HFF-Myc (cell line): ENCODE measurements at places on chromosomes 1 and 21.
A peak's percentile ranks its signal among the peaks of the same experiment; 100 is the strongest.

- DNase-seq, result no peak
Measured at GRCh38 chr1:59685666-59686065, 129.1 kb upstream of the HOOK1 start.

- no peak for DNase-seq
Measured at GRCh38 chr1:38446936-38447335, 400.3 kb upstream of the POU3F1 start.

- DNase-seq, result no peak
Measured at GRCh38 chr1:25030674-25031589, 100.9 kb upstream of the RUNX3 start.

DNA sequence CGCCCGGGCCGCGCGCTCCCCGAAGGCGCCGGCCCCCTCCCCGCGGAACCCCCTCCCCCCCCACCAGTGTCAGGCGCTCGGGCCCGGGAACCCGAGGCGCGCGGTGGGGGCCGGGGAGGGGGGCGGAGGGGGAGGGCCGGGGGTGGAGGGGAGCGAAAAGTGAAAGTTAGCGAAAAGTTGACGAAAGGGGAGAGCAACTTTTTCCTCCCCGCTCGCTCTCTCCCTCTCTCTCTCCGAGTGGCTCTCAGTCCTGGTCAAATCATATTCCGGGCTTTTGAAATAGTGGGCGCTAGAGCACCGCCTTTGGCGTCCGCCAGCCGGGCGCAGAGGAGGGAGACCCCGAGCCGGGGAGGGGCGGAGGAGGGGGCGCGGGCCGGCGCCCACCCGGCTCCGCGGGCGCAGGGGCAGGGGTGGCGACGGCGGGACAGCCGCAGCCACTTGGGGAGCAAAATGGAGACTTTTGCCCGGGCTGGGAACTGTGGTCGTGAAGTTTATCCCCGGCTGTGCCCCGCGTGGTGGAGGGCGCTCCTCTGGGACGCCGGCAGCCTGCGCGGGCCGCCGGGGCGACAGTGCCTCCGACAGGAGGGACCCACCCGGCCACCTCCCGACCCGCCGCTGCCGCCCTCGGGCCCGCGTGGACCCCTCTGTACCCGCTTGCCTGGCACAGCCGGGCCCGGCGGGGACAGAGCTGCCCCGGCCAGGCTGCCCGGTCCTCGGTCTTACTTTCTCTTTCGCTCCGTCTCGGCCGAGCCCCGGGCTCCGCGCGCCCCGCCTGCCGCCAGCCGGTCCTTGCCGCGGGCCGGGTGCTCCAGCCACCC lies 697 bp downstream of the PRDM16 start:
- no peak for DNase-seq

DNA sequence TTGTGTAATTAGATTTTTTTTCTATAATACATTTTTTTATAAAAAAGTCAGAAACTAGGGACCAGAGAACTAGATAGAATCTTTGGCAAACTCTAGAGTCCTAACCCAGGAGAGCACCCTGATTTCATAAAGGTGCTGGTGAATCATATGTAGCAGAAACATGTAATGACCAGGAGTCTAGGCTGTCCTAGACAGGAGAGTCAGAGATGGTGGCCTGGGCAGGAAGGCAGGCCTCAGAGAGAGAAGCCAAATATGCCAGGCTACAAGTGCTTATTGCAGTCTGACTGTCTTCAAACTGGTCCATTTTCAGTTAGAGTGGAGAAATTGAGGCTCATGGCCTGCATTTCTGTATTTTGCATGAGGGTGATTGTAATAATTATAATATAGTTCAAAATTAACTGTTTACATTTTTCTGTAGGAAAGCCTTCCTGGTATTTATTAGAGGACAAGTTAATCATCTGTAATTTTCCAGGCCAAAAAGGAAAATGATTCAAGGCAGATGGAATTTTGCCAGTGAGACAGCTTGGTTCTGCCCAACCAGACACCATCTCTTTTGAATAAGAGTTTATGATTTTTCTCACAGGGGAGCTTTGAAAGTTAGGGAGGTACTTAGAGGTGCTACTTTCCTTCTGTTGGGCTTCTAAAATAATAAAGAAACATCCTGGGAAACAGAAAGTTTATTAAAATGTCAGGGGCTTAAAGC lies 129.8 kb downstream of the S1PR1 start:
- DNase-seq, result peak; percentile 21

- no peak for DNase-seq
Measured at GRCh38 chr1:3675436-3675835, 23.1 kb downstream of the TP73 start.

GRCh38 chr1:61152066-61152465 lies 69.7 kb downstream of the NFIA start:
- DNase-seq, result no peak

GRCh38 chr1:66366634-66367033 lies 167.3 kb upstream of the SGIP1 start:
- no peak for DNase-seq

DNA sequence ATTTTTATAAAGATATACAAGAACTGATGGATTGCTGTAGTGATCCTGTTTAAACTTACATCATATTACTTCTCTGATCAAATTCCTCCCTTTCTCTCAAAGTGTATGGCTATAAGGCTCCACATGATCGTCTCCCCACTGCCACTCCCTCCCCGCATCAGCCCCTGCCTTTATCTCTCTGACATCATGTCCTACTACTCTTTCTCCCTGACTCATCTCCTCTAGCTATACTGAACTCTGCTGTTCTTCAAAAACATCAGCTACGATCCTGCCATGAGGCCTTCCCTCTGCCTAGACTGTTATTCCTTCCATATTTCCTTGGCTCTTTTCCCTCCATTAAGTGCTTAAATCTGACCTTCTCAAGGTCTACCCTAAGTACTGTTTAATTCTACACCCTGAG lies 22.8 kb downstream of the HFM1 start:
- DNase-seq, result no peak

- DNase-seq, result no peak
Measured at GRCh38 chr1:3603571-3604467, 7.5 kb downstream of the MEGF6 start.

- peak; percentile 62 for DNase-seq
Measured at GRCh38 chr1:24022581-24023361, 42.6 kb upstream of the SRSF10 start.

DNA sequence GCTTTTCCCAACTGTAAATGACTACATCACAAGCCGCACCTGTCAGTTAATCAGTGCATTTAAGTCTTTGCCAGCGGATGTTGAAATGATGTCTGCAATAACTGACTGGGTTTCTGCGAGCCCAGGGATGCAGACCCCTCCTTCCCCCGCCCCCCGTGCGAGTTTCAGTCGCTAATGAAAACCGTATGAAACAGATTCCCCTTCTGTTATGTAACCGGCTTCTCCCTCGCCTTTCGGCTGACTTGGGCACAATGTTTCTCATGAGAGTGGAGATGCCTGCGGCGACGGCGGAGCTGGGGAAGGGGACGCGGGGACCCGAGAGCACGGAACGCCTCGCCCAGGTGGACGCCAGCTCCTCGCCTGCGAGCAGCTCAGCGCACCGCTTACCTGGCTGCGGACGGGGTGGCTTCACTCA lies 753 bp downstream of the KCNJ6 start:
- no peak for DNase-seq

GRCh38 chr1:198734323-198735008 lies 95.6 kb downstream of the PTPRC start:
- no peak for DNase-seq

DNA sequence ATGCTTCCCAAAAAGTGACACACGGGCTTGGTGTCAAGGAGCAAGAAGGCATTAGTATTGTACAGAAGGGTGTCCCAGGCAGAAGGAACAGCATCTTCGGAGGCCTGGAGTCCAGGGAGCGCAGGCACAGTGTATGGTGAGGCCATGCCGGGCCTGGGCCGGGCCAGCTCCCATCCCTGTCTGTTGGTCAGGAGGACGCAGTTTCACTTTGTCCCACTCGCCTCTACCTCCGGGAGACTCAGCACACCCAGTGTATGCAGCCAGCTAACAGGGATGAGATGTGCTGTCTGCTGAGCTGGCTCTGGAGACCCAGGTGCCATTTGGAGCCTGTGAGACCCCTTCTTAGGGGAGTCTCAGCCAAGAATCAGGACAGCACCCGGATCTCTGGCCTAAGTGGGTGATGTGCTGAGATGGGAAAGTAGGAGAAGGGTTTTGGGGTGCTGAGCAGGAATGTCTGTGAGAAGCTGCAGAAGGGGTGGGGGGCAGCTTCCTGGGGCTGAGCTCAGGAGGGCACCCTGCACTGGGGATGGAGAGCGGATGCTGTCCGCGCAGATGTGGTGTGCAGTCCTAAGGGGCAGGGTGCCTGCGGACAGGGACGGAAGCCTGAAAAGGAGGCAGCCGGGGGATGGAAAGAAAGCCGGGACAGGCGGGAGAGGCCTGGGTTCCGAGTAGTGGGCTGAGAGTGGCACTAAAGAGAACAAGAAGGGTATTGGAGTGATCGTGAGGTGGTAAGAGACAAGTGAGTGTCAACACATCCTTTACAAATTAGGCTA lies 25.7 kb downstream of the DMRTB1 start:
- DNase-seq, result no peak

DNA sequence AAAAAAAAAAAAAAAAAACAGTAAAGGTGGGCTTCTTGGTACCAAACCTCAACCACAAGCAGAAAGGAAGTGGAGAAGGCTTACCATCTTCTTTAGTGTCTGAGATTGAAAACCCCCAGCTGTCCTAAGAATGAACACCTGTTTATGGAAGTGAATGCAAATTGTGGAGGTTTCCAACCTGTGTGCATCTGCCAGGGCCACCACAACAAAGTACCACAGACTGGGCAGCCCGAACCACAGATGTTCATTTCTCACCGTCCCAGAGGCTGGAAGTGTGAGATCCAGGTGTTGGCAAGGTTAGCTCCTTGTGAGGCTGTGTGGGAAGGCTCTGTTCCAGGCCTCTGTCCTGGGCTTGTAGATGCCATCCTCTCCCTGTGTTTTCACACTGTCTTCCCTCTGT lies 348.7 kb downstream of the SETD4 start:
- DNase-seq, result no peak

DNA sequence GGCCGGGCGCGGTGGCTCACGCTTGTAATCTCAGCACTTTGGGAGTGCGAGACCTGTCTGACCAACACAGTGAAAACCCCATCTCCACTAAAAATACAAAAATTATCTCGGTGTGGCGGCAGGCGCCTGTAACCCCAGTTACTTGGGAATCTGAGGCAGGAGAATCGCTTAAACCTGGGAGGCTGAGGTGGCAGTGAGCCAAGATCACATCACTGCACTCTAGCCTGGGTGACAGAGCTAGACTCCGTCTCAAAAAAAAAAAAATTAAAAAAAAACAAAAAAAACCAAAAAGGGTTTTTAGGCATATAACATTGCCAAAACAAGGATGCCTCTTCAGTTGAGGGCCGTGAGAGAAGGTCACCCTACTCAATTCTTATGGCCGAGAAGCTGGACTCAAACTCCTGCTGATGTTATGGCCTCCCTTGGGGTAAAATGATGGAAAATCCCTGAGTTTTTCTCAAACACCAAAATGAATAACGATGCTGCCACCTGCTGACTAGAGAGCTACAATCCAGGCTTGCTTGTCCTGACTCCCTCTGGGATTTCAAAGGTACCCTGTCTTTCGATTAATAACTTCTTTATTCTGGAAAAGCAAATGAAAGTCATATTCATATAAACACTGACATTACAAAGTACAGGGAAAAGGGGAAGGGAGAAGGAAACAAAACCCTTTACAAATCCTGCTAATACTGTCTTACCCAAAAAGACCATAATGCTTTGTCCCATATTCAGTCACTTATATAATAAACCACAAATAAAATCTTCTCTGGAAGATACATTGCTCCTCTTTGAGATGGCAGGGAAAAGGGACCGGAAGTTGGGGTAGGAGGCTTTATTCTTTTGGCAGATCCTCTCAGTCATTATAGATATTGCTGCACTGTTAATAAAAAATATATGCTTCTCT lies 10.7 kb downstream of the RAB42 start:
- peak; percentile 61 for DNase-seq

DNA sequence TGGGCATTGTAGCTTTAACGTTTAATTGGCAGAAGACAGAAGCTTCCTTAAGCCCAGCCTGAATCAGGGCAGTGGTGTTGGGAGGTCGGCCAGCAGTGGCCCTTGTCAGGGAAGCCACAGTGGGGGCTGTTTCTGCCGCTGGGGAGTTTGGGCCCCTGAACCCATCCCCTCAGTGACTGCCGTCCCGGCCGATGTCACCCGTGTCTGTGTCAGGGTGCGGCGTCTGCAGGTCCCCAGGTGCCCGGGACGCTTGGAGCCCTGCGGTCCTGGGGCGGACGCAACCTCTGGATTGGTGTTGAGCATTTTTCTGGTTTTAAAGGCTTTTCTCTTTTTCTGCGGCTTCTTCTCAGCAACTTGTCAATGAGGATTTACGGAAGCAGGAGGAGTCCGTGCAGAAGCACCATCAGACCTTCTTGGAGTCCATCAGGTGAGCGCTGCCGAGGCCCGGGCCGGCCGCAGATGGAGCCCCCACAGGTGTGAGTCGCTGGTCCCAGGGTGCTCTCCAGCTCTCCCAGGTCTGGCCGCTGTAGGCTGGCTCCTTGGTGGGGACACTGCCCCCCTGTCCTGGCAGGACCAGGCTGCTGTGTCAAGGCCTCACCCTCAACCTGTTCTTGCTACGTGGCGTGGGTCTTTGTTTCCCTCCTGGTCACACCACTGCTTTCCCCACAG lies 2.3 kb downstream of the ATAD3C start:
- DNase-seq, result no peak

DNA sequence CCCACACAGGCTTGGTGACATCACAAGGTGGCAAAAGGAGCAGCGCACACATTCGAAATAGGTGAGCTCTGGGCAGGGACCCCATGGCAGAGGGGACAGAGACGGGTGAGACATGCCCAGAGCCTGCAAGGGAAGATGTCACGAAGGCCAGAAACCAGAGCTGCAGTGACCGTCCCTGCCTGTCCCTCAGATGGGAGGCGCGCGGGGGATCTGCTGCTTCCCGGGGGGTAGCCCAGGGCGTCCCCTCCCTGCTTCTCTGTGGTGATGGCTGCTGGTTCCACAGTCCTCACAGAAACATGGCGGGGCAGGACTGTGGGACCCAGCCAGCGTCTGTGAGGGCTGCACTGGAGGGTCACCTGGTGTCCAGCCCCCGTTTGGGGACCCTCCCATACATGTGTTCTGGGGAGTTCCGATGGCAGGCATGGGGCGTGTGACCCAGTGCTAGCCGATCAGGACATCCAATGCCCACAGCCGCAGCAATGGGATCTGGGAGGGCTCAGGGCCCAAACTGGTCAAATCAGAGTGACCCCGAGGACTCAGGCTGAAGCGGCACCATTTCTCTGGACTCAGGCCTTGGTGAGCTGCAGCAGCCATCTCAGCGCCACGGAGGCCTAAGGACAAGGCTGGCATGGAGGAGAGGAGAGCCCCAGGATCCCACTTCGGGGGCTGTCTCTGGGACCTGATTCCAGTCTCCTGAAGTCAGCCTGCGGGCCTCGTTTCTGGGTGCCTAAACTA lies 20.7 kb upstream of the SPSB1 start:
- no peak for DNase-seq

- no peak for DNase-seq
Measured at GRCh38 chr1:162175379-162176081, 106.0 kb downstream of the NOS1AP start.
